ENCODE measurements at places on chromosomes 11 and 22.
A peak's percentile ranks its signal among the peaks of the same experiment; 100 is the strongest.

- DNase-seq, result no peak
These were observed 71.8 kb downstream of the BTBD10 start for GRCh38 chr11:13391217-13391616.

DNA sequence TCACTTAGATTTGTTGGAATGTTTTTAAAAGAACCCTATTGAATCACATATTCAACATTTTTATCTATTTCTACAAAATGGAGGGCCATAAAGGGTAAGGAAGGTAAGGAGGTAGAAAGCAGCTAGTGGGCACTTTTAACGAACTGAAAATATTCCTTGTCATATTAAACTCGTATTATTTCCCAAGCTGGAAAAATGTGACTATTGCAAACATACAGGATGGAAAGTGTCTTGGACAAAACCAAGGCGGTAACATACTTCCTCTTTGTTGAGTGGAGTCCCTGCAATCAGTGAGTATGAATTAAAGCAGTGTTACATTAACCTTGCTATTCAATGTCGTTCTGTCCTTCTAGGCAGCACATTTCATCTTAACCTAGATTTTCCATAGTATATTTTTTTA, 165.6 kb downstream of the RCN1 start:
- DNase-seq, result no peak

DNA sequence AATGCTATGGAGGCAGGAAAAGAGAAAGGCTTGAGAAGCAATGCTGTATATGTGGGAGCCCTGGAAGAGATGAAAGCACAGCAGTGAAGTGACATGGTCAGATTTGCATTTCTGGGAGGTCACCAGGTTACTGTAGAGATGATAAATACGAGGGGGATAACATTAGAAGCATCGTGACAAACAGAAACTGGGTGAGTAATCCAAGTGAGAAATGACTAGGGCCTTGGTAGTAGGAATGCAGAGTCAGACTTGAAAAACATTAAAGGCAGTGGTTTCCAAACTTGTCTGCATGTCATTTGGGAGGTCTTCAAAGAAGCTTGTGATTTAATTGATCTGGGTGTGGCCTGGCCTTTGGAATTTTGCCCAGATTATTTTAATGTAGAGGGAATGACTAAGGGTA, 43.9 kb downstream of the CCDC34 start:
- DNase-seq, result peak; percentile 77

DNA sequence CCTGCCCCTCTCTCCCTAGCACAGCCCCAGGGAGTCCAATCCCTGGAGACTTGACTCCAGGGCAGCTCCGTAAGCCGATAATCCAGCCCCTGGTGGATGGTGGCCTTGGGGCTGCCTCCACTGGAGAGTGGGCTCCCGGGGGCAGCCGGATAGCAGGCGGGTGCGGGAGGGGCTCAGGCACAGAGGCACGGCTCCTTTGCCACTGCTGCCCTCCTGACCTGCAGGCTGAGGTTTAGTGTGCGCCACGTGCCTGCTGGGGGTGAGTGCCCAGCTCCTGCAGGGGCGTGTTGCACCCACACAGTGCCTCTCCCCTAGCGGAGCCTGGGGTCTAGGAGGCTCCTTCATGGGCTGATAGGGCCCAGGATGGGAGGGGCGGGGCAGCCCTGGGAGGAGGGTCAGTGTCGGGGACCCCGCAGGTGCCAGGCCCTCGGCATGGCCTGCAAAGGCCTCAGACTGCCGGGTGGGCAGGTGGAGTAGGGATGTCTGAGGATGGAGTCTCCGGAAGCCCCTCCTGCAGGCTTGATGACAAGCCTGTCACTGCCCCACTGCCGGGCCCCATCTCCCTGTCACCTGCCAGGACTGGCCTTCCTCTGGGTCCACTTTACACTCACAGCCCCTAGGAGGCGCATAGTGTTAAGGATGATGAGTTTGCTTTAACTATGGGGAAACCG, 5.6 kb downstream of the DUSP8 start:
- DNase-seq, result no peak

DNA sequence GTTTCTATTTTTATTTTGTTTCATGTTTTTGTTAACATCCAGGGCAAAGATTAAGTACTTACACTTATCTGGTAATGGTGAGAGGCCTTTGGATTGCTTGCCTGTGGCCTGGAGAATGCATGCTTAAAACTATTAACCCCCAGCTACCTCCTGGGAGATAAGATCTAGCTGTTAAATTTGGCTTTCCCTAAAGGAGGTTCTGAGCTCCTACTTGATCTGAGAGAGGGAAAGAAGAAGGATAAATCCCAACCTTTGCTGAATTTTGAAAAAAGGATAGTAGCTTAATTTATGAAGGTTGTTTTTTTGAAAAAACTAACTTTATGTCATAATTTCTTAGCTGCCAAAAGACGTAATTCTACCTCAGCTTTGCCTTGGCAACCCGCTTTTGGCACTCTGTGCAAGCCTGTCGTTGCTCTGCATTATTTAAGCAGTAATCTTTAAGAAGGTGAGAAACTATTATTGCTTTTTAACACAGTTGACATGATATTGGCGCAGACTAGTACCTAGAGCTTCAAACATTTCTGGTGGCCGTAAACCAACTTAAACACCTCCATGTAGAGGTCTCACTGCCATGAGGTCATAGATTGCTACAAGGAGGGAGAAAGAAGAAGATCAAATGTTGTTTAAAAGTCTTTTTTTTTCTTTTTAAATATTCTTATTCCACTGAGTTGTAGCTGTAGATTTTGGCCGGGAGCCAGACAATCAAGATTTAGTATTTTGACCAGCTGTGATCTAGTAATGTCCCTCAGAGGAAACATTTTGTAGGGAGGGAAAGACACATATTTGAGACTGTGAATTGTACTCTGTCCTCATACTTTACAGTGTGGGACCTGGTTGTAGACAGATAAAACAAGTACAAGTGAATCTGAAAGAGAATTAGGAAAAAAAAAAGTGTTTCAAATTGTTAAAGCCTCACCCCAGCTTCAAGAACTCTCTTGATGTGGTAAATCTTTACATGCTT, 74.4 kb downstream of the WNT11 start:
- DNase-seq, result no peak

DNA sequence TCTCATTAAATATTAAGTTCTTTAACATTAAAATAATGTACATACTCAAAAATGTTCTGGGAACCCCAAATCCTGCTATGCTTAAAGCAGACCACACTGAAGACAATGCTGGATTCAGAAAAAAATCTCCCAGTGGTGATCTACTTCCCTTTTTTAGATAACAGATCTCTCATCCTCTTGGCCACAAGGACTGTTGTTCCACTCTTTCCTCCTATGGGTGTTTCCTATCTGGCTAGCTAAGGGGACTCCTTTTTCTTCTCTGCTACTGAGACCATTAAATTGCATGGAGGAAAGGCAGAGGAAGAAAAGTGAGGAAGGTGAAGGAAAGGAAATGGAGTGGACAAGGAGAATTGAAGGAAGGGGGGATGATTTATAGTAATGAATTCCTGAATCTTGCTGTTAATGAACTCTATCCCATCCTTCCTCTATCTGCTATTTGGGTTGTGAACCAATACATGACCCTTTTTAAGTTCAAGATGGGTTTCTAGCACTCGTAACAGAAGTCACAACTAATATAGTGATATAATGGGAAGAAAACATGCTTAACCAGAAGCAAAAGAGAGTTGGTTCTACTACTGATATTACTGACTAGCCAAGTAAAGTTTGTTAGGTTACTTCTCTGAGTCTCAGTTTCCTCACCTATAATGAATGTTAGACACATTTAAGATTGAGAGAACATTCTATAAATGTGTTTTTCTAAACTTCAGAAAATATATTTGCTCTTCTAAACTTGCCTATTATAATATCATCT, 53.2 kb downstream of the PIK3C2A start:
- no peak for DNase-seq

DNA sequence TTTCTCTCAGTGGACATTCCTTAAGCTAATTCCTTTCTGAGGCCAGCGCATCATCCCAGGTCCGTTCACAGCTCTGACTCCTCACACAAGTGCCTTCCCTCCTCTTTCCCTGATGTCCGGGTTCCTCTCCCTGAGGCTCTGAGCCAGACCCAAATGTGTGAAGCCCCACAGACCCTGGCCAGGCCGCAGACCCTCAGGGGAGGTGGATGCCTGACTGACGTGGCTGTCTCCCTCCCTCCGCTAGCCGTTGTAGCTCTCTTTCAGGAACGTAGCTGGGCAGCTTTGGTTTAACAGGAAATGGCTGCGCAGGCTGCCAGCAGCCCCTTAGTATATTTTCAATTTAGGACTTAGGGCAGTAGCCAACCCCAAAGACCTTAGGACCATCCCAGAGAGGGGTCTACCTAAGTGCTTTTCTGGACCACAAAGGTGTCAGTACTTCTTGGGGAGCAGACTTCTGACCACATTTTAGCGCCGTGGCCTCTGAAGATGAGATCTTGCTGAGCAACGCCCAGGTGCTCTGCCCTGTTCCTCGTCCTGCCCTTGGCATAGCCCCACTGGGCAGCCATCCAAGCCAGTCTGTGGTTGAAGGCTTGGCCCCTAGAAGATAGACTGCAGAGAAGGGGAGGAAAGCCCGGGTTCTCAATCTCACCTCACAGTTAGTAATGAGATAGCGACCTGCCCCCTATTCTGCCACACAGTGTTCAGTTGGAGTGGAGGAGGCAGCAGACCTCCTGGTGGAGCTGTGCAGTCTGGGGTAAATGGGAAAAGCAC, 27.0 kb downstream of the MYBPC3 start:
- no peak for DNase-seq

DNA sequence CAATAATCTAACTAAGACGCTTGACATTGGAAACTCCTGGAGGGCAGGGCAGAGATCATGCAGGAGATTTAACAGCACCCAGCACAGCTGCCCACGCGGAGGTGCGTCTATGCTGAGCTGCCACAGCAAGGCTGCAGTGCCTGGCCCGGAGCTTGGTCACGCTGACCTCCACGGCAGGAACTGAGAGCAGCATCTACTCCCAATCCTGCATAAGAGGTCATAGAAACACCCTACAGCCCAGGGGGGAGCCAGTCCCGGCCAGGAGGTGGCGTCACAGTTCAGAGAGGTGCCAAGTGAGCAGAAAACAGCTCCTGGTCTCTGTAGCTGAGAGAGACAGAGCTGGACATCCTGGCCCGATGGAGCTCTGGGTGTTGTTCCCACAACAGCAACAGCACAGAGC, 121.1 kb upstream of the TMEM45B start:
- DNase-seq, result no peak

GRCh38 chr11:64960719-64961118, 11.2 kb downstream of the MAJIN start:
- no peak for DNase-seq

- DNase-seq, result no peak
These were observed 4.1 kb upstream of the USP18 start for GRCh38 chr22:18145676-18146388.

GRCh38 chr11:68040101-68040956, 1.5 kb downstream of the TCIRG1 start:
- peak; percentile 71 for DNase-seq

- no peak for DNase-seq
These were observed 162.6 kb downstream of the BUD13 start for GRCh38 chr11:116610190-116610589.

DNA sequence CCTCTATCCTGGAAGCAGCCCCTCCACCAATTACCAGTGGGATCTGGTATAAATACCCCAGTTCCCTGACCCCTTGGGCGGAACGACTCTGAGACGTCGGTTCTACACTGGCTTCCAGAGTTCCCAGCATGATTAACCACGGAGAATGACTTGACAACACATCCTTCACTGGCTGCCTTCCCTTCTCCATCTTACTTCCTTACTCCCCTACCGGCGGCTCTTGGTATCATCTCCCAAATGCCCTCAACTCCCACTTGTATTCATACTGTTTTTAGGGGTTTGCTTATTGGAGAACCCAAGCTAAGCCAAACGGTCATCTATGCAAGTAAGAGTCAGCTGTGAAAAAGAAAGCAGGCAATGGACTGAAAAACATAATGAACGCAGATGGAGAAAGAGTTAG, 56.1 kb downstream of the APOL3 start:
- no peak for DNase-seq

DNA sequence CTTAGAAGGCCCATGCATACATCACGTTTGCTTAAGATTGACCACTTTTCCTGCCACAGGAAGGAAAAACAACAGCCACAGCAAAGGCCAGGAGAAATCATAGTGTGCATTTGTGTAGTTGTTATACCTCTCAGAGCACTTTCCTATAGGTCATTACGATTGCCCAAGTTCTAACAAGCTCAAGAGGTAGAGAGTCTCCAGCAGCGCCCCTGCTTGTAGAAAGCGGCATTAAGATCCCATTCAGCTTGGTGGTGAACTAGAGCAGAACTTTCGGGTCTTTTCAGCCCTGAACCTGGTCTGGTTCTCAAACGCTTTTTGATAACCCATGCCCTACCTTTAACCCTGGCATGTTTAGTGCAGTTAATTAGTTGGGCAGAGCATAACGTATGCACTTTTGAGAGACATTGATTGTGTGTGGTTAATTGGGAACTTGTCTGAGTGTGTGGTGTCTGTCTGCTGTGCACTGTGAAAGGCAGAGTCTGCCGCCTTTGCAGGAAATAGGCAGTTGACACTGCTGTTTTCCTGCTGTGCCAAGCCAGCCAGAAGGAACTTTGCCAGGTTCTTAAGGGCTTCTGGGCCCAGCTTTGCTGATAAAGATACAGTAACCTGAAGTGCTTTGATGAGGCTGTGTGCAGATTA, 109.9 kb upstream of the CLMP start:
- no peak for DNase-seq

All from AG10803 (cell line).